Kidney glomerular epithelial cell (primary cell): ENCODE measurements at places on chromosomes 16 and 17.

DNA sequence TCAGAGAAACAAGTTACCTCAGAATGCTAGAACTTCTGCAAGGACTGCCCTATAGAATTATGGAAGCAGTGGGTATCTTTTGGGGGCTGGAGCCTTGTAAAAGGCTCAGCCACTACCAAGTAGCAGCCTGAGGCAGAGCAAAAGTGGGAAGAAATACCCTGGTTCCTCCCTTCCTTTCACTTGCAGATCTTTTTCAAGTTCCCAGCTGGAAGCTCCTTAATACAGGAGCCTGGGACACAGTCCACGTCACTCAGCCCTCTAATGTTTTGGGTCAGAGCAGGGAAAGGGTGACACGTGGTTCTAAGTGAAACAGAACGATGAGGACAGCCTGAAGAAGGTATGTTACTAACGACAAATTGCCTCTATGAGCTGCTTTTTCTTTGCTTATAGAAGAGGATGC lies 93.1 kb downstream of the CNTNAP4 start:
- no peak for DNase-seq

DNA sequence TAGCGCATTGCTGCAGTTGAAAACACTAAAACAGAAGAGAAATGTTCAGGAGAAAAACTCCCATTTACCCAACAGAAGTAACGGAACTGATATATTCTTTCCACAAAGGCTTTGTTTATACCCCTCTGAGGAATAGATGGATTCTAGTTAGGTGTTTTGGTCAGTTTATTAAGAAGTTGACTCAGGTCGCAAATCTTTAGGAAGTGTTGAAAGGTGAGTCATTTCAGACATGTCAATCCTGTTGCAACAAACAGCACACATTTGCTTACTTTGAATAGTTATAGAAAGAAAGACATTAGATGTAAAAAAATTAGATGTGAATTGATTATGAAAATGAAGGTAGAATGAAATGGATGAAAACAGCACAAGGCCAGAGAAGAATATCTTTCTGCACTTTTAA lies 941.0 kb downstream of the KCNJ2 start:
- no peak for DNase-seq

DNA sequence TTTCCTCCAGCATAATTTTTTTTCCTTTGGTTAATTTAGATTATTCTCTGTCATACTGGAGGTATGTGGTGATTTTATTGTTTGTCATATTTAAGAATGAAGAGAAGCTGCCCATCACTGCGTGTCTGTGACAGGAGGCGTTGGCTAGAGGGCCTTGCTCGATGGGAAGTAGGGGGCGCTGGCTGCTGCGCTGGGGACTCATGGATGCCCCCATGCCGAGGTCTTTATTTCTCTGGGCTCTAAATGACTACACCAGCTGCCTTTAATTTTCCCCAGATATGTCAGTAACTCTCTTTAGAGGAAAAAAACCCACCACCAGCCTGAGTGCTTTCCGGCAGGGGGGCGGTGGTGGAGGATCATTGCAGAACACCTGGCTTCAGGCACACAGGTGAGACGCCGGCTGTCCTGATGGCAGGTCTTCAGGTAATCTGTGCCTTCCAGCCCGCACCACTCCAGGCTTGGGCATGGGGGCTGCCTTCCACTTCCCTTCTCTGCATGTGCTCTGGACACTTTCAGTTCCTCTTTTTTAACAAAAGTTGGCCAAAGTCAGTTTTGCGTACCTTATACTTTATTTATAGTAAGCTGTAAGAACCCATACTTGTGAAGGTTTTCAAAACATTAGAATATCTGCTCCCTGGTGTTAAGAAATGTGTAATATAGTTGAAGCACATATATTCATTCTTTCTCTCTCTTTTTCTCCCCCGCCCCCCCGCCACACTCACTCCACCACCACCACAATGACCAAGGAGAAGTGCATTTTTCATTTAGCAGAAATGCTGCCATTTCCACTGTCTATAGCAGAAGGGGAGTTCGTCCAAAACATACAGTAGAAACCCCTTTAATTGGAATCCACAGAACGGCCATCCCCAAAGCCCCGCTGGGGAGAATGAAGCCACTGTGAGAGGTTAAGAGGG lies 192.7 kb downstream of the RPTOR start:
- DNase-seq = no peak

- DNase-seq = no peak
Observed at GRCh38 chr17:50194934-50195865, 6.2 kb downstream of the COL1A1 start.

DNA sequence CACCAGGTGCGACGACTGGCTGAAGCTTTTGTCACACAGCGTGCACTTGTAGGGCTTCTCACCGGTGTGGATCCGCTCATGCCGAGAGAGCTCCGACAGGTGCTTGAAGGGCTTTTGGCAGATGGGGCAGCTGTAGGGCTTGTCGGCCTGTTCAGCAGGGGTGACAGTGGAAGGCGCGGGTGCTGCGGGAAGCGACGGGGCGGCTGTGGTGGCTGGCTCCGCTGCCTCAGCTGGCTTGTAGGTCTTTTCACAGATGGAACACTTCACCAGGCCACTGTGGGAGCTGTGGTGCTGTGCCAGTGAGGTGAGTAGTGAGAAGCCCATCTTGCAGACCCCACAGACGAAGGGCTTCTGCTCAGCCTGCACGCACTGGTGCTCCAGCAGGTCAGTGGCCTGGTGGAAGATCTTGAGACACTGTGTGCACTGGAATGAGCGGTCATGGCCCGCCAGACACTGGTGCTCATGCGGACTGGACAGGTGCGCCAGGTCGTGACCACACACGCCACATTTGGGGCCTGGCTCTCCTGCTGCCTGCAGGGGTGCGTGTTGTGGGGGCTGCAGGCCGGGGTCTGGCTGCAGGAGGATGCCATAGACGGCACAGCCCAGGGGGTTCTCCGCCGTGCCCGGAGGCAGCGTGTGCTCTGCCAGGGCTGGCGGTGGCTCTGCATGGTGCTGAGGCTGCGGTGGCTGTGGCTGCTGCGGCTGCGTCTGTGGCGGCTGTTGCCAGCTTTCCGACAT lies 2.8 kb downstream of the ZNF319 start:
- DNase-seq = no peak
